ENCODE measurements at places on chromosomes 12 and 14.

DNA sequence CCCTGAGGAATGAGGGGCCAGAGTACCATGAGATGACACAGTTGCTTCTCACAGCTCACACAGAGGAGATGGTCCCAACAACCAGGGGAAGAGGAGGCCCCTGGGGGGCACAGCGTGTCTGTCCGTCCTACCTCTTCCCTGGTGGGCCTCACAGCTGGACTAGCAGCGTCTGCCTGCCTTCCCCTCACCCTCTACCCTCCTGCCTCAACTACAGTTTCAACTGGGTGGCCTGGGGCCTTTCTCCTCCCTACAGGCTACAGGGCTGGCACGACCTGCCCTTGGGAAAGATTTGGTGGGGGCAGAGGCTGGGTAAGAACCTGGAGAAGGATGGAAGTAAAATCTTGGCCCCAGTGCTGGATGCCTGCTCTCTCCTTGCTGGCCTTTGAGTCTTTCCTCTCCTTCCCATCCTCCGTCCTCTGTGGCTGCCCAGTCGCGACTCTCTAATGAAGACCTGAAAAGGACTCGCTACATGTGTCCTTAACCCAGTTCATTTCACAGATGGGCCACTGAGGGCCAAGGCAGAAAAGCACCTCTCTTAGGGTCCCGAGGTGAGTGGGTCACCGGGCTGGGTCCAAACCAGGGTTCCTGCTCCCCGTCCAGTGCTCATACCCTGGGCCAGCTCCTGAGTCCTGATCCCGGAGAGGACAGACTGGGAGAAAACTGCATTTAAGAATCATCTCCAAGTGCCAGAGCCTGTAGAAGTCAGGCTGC is 232.5 kb downstream of the BCL11B start:
- DNase-seq: no peak

GRCh38 chr14:55088356-55088755 is 36.9 kb downstream of the MAPK1IP1L start:
- DNase-seq: no peak

DNA sequence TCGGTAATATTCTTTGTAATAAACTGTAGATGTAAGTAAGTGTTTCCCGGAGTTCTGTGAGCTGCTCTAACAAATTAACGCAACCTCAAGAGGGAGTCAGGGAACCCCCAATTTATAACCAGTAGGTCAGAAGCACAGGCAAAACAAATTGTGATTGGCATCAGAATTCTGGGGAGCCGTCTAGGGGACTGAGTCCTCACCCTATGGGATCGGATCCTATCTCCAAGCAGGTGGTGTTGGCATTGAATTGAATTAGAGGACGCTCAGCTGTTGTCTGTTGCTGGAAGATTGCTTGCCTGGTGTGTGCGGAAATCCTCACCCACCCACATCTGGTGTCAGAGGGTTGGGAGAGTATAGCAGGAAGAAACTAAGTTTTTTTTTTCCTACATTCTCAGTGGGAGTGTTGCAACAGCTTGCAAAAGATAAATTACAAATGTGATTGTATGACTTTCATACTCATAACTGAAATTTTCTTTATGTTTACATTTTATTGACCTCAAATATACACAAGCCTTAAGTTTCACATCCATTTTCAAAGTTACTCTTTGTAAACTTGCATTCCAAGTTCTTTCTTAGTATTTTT is 5.5 kb downstream of the TMEM52B start:
- DNase-seq: no peak

- no peak for DNase-seq
Observed at GRCh38 chr14:104593241-104593701, 11.3 kb downstream of the TMEM179 start.

GRCh38 chr14:101972126-101972866 is 7.9 kb downstream of the DYNC1H1 start:
- peak; percentile 80 for DNase-seq

DNA sequence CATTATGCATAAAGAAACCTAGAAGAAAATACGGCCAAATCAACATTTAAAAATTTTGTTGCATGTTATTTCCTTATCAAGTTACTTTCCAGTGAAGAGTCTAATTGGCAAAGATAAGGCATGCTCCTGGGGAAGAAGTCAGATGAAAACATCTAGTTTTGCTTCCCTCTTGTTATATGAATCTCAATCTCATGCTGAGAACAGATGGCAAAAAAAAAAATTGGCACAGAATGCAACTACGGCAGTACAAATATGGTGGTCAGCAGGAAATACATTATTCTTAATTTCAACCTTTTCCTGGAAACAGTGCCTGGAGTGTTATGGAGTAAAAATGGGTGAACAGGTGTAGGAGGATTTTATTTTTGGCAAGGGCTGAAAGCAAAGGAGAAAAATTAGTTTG is 32.8 kb downstream of the HECTD4 start:
- no peak for DNase-seq

Measured in Caki2 (cell line).